Activated T-cell treated with anti-CD3 and anti-CD28 coated beads, Interleukin-2, amount 50 U/mL, for 1 hour (primary cell): ENCODE measurements at places on chromosomes 12 and 14.

DNA sequence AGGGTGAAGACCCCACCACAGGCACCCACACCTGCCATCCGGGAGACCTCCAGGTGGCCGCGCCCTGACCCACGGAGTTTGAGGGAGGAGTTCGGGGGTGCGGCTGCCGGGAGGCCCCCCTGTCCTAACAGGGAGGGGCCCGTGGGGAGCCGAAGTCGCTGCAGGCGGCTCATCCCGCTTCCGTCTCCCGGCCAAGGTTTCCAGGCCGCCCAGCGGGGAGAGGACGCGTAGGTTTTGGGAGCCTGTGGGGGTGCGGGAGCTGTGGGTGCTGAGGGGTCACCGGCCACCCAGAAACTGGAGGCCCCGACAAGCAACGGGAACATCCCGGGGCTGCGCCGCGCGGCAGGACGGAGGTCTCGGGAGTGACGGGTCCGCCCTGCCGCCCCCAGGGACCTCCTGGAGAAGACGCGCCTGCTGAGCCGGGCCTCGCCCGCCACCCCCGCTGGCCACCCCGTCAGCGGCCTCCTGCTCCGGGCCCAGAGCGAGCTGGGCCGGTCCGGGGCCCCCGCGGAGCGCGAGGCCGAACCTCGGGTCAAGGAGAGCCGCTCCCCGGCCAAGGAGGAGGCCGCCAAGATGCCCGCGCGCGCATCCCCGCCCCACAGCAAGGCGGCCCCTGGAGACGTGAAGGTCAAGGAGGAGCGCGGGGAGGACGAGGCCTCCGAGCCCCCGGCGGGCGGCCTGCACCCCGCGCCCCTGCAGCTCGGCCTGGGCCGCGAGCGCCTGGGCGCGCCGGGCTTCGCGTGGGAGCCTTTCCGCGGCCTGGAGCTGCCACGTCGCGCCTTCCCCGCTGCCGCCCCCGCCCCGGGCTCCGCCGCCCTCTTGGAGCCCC lies 27.6 kb downstream of the LRCOL1 start:
- DNase-seq = no peak

DNA sequence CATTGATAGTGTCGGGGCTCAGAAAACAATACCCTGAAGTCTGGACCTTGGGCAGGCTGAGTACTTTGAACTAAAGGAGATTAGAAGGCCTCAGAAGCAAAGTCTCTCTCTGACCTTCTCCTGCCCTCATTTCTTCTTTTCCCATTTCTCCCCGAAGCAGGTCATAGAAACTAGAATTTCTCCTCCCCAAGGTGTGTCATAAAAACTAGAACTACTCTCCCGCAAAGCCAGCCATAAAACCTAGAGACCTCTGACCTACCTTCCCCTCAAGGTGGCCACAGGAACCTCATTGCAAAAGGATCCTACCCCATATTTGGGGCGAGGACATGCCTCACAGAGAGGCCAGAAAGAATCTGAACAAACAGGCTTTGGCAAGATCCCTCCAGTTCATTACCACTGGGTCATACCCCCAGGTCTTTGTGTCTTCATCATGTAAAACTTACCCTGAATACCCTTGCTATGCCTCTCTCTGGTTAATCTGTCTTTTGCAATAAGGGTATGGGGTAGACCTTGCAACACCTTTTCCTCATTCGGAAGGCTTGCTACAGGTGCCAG lies 64.7 kb upstream of the ZFP36L1 start:
- DNase-seq = no peak

DNA sequence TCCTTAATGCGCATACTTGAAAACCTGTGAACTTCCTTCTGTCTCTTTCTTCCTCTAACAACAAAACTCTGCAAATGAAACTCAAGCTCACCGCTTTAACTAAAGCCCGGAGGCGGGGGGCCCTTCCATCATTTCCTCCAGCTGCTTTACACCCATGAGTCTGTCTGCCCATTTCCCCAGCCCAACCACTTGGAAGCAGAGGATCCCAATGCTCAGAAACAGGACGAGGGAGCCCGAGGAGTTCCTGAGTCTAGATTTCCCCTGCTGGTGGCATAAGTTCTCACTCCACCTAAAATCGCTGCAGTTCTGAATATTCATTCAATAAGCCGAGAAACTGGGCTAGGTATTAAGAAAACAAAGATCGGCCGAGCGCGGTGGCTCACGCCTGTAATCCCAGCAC lies 30.8 kb downstream of the GPR19 start:
- no peak for DNase-seq

GRCh38 chr12:104942075-104942474 lies 16.0 kb downstream of the SLC41A2 start:
- no peak for DNase-seq

DNA sequence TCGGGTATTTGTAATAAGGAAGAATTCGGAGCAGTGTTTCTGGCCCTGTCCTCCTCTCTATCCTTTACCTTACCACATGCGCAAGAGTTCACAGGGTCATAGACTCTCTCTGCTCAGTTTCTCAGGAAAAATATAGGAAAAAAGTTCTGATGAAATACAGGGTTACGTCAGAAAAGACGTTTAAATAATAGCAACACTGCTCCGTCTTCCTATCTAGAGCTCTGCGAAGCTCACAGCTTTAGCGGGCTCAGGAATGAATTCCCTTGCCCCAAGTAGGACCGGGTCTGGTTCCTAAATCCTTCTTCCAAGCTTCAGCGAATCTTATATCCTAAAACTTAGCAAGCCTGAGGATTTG lies 365 bp downstream of the CCDC59 start:
- DNase-seq = no peak

DNA sequence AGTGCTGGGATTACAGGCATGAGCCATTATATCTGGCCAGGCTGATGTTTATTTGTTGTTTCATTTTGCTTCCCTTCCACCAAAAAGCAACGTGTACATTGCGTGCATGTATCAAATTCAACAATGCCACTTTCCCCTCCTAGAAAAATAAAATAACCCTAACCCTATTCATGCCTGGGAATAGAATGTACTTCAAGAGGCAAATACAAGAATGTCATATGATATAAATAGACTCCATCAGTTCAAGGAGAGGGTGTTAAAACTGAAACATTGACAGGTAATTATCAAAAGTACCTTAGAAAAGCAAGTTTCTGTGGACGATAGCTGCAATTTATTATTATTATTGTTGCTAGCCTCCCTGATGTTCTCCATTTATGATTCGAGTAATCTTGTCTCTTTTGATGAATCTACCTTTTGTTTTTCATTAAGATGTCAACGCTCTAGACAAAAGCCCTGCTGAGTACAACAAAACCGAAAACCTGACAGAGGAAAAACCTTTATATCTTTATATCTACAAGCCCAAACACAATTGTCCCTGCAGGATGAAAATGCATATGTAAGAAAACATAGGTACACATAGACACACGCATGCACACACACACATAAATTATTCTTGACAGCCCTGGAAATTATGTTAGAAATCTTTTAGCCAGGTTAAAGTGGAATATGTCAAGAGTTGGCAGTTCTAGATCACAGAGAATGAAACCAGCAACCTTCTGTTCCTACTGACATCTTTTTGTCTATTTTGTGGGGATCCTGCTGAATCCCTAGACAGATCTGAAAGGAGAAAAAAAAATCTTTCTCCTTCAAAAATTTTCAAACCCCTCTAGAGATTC lies 98.9 kb downstream of the BTG1 start:
- no peak for DNase-seq

GRCh38 chr12:131559517-131560516 lies 151.1 kb upstream of the SFSWAP start:
- DNase-seq = no peak

DNA sequence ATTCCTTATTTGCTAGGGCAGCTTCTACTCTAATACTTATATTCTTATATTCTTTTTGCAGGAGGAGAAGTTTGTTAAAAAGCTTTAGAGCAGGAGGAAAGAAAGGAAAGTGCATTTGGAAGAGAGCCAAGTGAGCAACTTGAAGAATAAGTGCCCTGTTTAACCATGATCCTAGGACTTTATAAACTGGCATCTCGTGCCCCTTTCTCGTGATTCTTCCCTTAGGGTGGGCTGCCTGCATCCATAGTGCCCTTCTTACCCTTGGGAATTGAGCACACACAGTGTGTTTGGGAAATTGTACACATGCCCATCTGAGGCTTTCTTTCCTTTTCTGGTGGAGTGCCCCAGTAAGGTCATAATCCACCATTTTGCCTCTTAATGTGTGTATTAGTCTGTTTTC lies 141.9 kb downstream of the NUBPL start:
- DNase-seq = no peak

DNA sequence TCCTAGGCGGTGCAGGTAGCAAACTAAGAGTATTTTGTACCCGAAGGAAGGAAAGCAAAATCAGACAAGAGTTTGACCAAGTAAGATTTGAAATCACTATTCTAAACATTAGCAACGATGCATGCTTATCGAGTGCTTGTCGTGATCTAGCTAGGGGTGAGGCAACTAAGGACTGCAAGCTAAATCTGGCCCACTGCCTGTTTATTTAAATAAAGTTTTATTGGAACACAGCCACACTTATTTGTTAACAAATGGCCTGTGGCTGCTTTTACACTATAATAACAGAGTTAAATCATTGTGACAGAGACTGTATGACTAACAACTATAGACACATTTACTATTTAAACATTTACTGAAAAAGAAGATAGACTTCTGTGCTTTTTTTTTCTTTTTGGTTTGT lies 983.6 kb downstream of the VRK1 start:
- no peak for DNase-seq

DNA sequence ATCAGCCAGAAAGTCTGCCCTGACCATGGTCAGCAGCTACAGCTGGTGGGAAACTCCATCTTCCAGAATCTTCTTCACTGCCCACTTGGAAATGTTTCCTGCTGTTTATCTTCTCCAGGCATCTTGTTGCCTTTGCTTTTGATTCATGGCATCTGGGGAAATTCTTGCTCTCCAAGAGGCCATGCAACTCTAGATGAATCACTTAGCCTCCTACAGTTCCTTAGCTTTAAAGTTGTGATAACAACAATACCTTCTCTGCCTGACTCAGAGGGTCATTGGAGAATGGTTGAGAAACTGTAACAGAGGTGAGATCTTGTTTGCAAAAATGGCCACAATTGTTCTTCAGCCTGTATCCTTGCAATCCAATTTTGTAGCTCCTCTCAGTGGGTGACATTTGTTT lies 121.0 kb upstream of the VRK1 start:
- DNase-seq = no peak

DNA sequence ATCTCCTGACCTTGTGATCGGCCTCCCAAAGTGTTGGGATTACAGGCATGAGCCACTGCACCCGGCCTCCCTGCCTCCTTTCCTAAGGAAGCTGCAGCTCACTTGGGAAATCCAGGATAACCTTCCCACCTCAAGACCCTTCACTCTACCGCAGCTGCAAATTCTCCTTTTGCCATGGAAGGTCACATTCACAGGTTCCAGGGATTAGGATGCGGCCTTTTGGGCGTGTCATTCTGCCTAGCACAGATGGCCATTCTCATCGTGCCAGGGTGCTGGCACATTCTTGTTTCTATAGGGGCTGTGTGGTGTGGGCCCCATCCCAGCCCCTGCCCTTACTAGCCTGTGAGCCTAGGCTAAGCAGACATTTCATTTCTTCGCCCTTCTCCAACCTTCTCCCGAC lies 219.9 kb downstream of the CHST11 start:
- no peak for DNase-seq

DNA sequence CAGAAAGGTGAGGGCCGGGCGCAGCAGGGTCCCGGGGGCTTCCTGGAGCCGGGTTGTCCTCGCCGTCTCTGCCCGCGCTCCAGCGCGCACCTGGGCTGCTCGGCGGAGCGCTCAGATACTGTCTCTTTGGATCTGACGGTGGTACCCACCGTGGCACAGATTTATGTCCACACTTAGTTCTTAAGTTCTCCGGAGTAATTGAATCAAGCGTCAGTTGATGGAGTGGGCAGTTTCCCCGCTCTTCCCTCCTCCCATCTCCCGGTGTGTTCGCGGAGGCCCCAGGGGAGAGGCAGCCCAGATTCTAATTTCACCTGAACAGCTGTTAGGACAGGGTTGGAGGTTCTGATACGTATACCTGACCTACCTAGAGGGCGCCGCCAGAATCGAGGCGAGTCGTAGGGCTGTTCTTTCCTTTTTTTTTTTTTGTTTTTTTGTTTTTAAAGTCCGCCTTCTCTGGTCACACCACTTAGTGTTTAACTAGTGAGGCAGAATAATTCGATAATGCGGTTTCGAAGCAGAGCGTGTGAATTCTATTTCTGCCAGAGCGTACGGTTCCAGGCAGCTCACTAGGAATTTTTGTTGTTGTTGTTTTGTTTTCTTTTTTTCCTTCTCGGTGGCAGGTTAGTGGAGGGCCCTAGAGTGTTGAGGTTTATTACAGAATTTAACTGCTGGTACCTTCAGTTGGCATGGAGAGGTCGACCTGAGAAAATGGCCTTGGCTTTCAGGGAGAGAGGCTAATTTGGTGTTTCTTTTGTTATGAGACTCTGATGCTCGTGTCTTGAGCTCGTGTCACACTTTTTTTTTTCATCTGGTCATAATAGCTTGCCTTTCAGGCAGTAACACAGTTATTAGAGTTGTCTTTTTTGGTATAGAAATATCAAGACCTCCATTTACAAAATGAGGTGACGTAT lies 22.3 kb upstream of the GNS start:
- DNase-seq = no peak

- DNase-seq = no peak
Measured at GRCh38 chr14:33484264-33484663, 466.6 kb downstream of the EGLN3 start.

- no peak for DNase-seq
Measured at GRCh38 chr12:26919216-26919555, 18.6 kb downstream of the INTS13 start.

DNA sequence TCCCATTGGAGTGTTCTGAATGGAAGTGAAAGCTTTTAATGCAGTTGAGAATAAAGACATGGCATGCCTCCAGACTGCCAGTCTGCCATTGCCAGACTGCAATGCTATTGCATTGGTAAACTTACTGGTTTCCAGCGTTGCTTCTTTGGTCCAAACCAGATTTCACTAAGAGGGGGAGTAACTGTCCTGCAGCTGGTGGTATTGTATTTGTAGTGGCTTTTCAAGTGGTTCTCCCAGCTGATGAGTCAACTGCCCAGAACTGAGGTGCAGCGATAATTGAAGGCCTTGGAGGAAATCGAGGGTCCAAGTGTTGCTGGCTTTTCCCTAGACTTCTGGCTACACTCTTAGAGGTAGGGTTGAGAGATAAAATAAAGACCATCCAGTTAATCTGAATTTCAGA lies 31.9 kb downstream of the ERG28 start:
- no peak for DNase-seq

DNA sequence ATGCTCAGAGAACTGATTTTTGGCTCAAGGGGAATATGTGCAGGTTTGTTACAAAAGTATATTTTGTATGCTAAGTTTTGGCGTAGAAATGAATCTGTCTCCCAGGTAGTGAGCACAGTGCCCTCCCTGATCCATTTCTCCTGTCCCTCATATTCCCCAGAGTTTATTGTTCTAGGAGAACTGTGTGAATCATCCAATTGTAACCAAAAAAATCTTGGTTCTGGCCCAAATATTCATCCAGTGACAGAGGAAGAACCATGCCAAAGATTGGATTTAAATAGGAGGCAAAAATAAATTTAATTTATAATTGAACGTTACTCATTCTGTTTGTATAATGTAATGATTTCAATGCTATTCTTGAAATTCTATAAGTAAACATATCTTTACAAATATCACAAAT lies 4.8 kb downstream of the CATSPERB start:
- no peak for DNase-seq

GRCh38 chr14:65042296-65042695 lies 55.6 kb downstream of the FNTB start:
- no peak for DNase-seq

GRCh38 chr14:95199298-95199983 lies 42.1 kb upstream of the DICER1 start:
- no peak for DNase-seq

GRCh38 chr12:13069380-13069779 lies 25.2 kb downstream of the FAM234B start:
- no peak for DNase-seq
